Type B pancreatic cell (in vitro differentiated cells): ENCODE measurements at places on chromosomes 6 and 20.

- DNase-seq: no peak
Measured at GRCh38 chr20:6887966-6888365, 120.5 kb downstream of the BMP2 start.

- no peak for DNase-seq
Measured at GRCh38 chr20:40431611-40432010, 257.4 kb downstream of the MAFB start.

DNA sequence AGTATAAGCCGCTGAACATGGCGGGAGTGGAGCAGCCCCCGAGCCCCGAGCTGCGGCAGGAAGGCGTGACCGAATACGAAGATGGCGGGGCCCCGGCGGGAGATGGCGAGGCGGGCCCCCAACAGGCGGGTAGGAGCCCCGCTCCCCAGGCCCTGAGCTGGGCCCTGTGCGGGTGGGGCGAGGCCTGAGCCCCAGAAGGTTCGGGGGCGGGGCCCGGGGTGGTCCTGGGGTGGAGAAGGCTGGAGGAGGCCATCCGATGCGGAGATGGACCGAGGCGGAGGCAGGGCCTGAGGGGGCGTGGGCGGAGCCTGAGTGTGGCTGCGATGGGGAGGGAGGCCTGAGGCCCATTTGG, 7.1 kb downstream of the L3MBTL1 start:
- DNase-seq: no peak

DNA sequence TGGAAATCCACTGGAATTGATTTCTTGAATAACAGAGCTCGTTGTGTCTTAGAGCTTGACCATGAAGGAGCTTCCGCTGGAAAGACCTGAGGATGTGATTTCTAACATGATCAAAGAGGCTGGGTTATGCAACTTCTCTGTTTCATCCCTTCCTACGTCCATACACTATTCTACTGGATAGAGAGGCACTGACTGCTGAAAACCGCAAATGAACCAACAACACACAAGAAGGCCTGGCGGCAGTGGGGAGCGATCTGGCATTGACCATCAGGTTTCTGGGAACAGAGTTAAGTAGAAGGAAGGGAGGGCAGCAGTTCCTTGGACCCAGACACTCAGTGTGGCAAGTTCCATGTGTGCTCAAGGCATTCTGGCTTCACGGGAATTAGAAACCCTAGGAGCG, 13.3 kb downstream of the LRRN4 start:
- DNase-seq: no peak

DNA sequence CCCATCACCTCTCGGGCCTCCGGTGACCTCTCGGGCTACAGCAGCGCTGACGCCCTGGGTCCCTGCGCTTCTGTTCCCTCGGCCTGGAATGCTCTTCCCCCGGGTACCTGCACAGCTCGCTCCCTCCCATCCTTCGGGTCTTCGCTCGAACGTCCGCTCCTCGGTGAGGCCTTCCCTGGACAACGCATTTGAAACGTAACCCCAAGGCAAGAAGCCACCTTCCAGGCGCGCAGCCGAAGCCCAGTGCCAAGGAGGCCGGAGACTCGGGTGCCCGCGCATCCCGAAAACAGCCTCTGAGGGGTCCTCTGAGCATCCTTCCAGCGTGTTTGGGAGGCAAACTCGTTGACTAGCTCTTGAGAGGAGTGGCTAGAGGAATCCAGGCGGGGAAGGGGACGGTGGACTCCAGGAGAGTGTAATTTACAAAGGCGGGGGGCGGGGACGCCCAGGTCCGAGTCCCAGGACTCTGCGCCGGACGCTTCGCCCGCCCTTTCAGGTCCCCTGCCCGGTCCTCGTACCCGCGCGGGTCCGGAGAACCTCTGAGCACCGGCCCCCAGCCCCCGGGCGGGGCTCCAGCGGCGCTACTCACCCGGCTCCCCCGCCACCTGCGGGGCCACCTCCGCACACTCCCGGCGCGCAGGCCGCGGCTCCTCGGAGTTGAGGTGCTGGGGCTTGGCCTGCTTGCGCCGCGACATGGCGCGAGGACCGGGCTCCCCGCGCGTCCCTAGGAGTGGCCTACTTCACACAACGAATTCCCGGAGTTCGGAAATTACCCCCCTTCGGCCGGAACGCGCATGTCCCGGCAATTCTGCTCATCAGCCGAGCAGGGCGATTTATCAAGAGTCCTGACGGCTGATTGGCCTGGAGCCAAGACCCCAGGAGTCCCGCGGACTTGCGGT, 86.8 kb downstream of the ZFP64 start:
- DNase-seq: no peak

DNA sequence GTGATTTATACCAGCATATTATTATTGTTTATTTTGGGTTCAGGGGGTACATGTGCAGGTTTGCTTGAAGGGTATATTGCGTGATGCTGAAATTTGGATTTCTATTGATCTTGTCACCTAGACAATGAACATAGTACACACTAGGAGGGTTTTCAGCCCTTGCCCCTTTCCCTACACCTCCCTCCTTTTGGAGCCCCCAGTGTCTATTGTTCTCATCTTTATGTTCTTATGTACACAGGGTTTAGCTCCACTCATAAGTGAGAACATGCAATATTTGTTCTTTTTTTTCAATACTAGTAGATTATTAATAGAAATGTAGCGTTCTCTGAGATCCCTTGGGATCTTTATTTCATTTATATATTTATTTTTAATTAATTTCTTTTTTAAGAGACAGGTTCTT, 79.2 kb upstream of the MRAP2 start:
- no peak for DNase-seq

GRCh38 chr6:77834591-77834996, 181.8 kb downstream of the MEI4 start:
- DNase-seq: no peak

GRCh38 chr6:158780988-158781691, 38.0 kb downstream of the EZR start:
- DNase-seq: no peak

DNA sequence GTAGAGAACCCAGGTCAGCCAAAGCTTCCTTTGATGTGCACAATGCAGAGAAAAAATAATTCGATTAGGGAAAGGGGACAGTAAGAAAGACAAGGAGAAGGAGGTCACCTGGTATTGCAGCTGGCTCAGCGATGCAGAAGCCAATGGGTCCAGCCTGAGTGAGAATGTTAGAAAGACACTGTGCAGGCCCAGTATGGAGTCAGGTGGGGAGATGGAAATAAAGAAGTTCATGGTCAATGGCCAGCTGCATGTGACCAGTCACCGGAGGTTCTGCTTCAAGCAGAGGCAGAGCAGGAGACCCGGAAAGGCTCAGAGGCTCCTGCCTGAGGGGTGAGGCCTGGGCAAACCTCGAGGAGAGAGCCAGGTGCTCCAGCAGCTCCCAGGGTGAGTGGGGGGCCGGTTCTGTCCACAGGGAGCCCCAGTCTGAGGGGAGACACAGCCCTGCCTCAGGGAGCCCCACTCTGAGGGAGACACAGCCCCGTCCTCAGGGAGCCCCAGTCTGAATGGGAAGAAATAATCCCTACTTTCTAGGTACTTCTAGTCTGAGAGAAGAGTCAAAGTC, 51.3 kb downstream of the LRFN2 start:
- no peak for DNase-seq

DNA sequence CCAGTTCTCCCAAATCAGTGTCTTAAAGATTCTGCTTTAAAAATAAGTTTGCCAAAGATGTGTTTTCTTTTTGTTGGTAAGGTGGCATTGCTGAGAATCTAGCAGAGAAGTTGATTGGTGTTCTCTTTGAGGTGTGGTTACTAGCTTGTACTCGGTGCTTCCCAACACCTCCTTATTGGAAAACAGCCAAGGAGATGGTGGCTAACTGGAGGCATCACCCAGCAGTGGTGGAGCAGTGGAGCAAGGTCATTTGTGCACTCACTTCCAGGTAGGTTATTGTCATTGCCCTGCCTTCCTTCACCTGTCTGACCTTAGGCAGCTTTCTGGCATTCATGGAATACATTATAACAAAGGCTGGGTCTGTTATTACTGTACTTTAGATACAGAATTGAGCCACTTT, 26.7 kb downstream of the RALGAPB start:
- DNase-seq: no peak

- no peak for DNase-seq
Measured at GRCh38 chr6:170253910-170254269, 37.0 kb downstream of the DLL1 start.

DNA sequence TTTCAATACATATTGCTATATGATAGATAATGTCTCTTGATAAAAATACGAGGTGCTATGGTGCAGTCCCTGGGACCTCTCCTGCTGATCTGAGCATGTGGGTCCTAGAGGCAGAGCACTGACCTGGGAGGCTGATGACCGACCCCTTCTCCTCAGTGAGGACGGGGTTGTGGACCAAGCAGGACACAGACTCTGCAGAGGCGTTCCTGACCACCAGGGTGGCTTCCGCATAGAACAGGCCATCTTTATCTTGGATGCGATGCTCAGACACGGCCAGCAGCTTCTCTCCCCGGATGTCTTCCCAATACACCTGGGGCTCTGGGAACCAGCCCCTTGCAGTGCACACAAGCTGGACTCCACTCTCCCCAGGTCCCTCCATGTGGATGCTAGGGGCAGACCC, 4.2 kb downstream of the BTNL2 start:
- DNase-seq: no peak

DNA sequence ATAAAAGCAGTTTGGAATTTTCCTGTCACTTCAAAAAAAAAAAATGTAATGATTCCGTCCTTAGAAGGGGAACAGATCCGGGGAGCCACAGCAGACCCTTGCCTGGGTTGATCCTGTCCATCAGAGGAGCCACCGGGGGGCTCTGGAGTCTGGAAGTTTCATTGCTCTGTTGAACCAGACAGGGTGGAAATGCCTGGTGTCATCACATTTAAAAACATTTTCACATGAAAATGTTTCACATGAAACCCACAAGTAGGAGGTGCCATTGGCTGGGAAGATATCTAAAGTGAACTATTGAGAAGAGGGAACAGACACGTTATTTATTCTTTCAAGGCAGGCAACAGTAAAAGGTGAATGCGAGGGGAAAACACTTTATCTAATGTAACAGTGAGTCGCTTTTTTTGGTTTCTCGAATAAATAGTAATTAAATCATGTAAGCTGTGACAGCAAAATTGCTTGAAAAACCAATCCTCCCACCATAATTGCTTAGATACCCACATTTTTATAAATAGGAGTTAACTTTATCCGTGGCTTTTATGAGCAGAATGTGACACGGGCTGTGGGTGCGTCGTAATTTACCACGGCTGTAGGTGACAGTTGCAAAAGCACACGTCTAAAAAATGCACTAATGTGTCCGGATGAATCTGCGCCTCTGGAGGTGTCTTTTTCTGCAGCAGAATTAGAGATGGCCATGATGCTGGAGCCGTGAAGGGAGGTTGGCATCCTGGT, 323.4 kb downstream of the TAF4 start:
- no peak for DNase-seq

DNA sequence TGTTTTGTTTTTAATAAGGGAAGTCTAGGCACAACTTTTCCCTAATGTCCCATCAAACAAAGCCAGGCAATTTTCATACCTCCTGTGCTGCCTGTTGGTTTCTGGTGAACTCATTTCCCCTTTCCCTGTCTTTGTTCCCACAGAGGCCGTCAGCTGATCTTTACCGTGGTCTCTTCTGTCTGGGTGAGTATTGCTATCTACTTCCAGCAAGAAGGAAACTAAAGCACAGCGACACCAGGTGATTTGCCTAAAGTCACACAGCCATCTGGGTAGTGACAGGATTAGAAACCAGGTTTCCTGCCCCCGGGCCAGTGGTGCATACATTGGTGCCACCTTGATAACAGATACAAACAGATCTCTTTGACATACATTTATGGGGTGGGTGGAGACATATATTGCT, 59.6 kb downstream of the RAB44 start:
- no peak for DNase-seq

DNA sequence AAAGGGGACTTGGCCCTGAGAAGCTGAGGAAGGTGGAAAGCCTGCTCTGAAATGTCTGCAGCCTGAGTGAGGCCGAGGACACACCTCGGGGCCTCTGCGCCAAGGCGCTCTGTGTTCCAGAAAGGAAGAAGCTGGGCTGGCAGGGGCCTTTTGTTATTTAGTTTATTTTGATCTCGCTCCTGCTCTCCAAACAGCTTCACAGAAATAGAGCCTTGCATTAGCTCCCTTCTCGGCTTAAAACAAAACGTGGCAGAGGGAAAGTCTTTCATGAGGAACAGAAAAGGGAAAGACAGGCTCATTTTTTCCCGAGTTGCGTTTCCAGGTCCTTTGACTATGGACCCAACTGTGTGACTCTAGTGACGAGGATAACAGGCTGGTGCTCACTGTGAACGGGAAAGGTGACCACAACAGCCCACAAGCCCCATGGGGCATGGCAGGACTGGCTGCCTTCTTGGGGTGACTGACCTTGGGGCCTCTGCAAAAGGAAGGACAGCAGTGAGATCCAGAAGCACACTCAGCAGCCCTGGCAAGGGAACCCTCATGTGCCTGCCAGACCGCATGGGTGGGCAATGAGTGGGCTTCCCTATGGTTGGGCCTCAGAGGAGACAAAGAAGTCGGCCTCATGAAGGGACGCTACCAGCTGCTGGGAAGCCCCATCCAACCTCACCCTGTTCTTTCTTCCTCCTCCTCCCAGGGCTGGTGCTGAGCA, 18.7 kb downstream of the LEMD2 start:
- no peak for DNase-seq

GRCh38 chr20:52204136-52204535, 12.6 kb upstream of the ZFP64 start:
- DNase-seq: no peak

DNA sequence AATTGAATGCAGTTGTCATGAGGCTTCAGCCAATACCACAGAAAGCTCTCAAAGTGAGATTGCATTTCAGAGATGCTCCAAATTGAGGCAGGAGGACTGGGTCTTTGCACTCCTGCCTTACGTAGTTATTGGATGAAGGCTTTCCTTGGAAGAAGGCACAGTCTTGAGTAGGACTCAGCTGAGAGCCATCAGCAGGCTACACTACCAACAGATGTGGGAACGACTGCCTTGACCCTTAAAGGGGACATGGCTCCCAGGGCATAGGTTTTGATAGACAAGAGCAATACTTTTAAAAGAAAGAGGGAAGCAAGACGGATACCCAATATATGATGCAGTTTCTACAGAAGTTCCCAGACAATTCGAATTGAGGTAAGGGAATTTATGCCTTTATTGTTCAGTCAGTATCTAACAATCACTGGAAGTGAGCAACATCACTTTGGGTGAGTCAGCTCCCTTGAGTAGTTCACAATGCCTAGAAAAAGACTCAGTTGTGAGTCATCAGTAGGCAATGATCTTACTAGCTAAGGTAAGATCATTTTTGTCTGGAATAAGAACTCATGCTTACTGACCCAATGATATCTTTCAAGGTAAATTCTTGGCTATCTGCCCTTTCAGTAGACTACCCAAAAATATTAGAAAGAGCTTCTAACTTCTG, 390.8 kb downstream of the GJA1 start:
- DNase-seq: no peak

DNA sequence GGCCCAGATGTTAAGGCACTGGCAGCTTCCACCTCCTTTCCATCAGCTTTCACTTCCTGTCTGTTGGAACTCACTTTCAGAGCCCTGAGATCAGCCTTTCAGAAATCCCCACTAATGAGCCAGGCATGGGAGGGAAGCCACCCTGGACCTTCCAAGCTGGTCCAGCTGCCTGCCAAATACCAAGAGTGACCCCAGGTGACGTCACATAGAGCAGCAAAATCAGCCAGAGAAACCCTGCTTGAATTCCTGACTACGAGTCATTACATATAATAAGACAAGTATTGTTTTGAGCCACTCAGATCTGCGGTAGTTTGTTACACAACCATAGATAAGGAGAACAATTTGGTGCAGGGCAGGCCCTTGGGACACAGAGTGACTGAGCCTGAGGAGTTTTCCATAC, 556.0 kb upstream of the JAG1 start:
- DNase-seq: no peak

GRCh38 chr20:36932476-36933426, 18.8 kb downstream of the SAMHD1 start:
- DNase-seq: no peak
